WTC11 (cell line): ENCODE measurements at places on chromosomes 2 and 18.
A peak's percentile ranks its signal among the peaks of the same experiment; 100 is the strongest.

- DNase-seq, result no peak
These were observed 17.2 kb upstream of the ATG16L1 start for GRCh38 chr2:233234264-233234663.

GRCh38 chr2:34096562-34097171, 497.6 kb upstream of the FAM98A start:
- DNase-seq, result peak; percentile 58

DNA sequence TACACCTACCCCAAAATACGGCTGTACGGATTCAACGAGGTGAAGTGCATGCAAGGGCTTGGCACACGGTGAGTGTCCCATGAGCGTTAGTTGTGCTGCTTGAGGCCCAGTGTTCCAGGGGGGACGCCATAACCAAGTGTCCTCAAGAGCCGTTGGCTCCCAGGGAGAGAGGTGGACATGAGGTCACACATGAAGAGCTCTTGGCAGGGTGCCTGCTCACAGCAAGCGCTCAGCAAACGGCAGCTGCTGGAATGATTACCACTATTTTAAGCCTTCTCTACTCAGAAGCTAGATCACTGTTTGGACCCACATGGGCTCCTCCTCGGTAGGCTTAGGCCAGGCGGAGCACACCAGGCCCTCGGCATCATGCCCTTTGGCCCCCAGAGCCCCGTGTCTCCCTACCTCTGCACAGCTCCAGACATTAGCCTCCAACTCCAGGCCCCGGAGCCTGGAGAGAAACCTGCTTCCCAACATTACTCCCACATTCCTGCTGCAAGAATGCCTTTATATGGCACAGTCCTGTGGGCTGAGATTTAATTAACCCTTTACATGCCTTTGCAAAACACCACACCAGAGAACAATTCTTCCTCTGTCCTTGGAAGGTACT, 68.4 kb upstream of the PPP1CB start:
- DNase-seq, result no peak

DNA sequence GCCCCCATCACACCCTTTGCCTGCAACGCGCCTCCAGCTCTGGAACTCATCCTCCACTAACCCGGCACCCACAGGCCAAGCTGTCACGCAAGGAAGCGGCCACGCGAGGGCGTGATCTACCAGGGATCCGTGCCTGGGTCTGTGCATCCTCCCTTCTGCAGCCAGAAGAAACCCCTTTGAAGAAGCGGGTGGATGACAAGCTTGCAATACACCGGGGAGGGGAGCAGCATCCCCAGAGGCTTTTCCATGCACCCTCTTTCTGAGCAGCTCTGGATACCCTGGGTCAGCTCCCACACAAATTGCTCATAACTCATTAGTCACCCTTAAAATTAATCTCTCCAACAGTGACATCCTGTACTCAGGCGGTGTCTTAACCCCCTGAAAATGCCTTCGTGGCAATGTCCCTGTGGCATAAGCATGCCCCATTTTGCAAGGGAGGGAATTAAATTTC, 47.6 kb downstream of the PDCL3 start:
- DNase-seq, result peak; percentile 86

GRCh38 chr2:157367704-157368103, 42.1 kb upstream of the ERMN start:
- DNase-seq, result no peak

DNA sequence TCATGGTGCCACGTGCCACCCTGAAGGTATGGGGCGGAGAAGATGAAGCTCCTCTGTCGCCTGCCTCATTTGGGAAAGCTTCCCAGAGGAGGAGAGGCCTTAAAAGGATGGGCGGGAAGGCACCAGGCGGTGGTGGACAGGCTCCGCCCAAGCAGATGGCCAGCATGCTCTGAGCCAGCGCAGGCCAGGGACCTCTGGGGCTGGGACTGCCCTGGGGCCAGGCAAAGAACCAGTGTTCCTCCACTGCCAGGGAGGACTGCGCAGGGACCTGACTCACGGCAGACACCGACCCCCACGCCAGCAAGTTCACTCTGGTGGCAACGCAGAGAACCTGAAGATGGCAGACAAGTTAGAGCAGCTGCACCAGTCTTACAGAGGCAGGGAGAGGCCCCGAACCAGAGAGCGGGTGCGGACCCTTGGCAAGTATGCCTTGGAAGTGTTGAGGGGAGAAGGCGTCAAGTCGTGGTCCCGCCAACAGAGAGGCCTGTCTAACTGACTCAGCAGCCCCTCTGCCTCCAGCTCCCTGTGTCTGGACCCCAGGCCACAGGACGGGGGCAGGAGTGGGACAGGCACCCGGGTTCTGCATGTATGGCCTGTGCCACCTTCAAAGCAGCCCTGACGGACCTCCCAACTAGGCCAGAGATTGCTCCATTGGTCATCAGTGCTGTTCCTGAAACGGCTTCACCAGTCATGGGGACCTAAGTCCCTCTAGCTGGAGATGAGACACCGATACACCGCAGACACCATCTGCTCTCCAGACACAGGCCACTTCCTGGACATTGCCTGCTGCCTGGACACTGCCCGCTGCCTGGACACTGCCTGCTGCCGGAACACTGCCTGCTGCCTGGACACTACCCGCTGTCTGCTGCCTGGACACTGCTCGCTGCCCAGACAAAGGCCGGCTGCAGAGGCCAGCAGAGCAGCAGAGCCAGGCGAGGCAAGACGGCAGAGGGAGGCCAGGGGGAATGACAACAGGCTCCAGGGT, 124.7 kb downstream of the HDAC4 start:
- DNase-seq, result no peak

GRCh38 chr2:26848336-26849055, 564 bp downstream of the DPYSL5 start:
- DNase-seq, result no peak

GRCh38 chr2:70743677-70744076, 24.3 kb downstream of the ADD2 start:
- no peak for DNase-seq

GRCh38 chr2:206231669-206232286, 42.7 kb upstream of the ZDBF2 start:
- no peak for DNase-seq

- no peak for DNase-seq
These were observed 95.6 kb upstream of the CTDP1 start for GRCh38 chr18:79583984-79584401.

GRCh38 chr2:181005809-181006208, 25.4 kb downstream of the UBE2E3 start:
- no peak for DNase-seq

GRCh38 chr2:191851158-191851557, 4.3 kb upstream of the CAVIN2 start:
- no peak for DNase-seq

DNA sequence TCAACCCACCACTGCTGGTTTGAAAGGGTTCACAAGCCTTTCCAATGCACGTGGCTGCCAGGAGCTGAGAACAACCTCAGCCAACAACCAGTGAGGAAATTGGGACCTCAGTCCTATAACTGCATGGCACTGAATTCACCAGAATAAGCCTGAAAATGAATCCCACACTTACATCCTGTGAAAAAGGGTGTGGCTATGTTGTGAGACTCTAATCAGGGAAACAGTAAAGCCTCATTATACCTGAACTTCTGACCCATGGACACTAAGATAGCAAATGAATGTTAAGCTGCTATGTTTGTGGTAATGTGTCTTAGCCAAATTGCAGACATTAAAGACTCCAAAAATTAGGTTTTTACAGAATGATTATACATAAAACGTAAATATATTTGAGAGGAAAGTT, 515.8 kb downstream of the IRS1 start:
- no peak for DNase-seq

GRCh38 chr2:241437179-241437578, 71.2 kb downstream of the STK25 start:
- no peak for DNase-seq

GRCh38 chr2:235112365-235112764, 160.5 kb downstream of the SH3BP4 start:
- no peak for DNase-seq

DNA sequence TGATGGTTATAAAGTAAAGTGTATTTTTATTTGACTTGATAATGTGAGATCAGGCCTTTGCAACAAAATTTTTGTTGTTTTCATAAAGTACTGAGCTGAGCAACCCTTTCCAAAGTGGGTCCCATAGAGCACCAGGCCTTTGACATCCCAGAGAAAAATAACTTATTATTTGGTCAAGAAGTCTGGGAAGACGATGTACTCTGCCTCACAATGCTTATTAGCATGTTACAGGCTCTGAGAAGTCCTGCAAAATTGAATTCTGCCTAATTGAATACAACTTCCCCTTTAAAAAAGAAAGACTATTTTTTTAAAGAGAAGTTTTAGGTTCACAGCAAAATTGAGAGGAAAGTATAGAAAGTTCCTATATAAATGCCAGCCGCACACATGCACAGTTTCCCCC, 151.5 kb upstream of the TCF4 start:
- DNase-seq, result no peak

DNA sequence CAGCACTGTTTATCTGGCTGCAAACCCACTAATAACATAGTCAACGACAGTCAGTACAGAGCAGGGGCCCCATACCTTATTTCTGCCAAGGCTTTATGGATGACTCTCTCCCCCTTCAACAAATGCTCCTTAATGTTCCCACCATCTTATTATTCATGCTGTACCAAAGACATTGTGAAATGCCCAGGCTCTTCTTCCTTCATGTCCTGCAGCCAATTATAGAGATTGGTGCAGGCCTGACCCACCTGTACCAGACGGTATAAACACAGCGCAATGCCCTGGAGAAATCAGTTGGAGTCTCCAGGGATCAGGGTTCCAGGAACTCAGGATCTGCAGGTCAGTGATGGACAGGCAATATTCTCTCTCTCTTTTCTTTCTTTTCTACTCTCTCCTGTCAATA, at the start of gene IL1F10:
TSS of gene IL1F10 (plus strand) at position 290 of the 400 bp plus-strand sequence. CDS start 4,769 bp downstream, outside the sequence.
- no peak for DNase-seq

GRCh38 chr2:96430394-96430988, 74.7 kb downstream of the NEURL3 start:
- DNase-seq, result no peak

GRCh38 chr2:236551471-236552211, 18.0 kb upstream of the ACKR3 start:
- DNase-seq, result no peak

DNA sequence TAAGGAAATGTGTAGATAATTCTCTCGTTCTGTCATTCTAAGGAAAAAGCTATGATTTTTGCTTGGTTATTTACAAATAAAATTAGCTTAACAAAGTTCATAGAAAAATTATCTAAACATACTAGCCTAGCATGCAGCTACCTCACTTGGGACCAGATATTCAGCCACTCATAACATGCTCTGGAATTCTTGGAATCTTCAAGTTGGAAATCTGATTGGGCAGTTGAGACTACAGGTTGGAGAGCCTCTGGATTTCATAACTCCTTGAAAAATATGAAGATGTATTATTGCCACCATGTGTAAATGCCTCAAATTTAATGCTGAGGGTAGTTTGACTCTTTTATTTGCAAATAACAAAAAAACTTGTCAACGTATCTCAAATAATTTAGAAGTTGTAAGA, 132.2 kb upstream of the GULP1 start:
- DNase-seq, result no peak

GRCh38 chr2:135151615-135152014, 99.5 kb downstream of the RAB3GAP1 start:
- no peak for DNase-seq

- DNase-seq, result no peak
These were observed 50.9 kb downstream of the MARCO start for GRCh38 chr2:118992740-118993391.

DNA sequence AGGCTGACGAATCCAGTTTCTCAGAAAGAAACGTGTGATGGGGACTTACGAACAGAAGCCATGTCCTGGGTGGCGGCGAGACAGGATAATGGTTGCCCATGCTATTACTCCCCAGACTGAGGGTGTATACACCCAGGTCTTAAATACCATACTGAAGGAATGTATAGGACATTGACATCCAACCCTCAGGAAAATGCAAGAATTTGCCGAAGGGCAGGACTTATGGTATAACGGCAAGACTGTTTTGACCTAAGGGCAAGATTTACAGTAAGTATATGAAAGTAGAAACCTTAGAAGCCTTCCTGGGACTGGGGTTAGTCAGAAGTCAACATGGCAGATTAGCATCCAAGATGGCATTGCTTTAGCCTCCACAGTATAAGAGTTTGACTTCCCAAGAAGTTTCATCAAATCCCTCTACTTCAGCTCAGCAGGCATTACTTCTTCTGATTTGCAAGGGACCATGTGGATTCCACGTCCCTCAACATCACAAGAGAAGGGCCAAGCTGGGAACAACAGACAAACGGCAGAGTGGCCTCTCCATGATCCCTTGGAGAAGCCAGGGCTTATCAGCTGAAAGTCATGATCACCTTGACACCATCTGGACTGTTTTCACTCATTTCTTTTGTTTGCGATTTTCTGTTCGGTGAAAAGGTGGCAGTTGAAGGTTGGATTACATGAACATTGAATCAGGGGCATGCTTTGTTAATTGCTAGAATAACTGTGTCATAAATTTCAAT, 21.1 kb downstream of the ST3GAL5 start:
- no peak for DNase-seq

GRCh38 chr2:39504790-39505335, 67.8 kb upstream of the MAP4K3 start:
- no peak for DNase-seq

DNA sequence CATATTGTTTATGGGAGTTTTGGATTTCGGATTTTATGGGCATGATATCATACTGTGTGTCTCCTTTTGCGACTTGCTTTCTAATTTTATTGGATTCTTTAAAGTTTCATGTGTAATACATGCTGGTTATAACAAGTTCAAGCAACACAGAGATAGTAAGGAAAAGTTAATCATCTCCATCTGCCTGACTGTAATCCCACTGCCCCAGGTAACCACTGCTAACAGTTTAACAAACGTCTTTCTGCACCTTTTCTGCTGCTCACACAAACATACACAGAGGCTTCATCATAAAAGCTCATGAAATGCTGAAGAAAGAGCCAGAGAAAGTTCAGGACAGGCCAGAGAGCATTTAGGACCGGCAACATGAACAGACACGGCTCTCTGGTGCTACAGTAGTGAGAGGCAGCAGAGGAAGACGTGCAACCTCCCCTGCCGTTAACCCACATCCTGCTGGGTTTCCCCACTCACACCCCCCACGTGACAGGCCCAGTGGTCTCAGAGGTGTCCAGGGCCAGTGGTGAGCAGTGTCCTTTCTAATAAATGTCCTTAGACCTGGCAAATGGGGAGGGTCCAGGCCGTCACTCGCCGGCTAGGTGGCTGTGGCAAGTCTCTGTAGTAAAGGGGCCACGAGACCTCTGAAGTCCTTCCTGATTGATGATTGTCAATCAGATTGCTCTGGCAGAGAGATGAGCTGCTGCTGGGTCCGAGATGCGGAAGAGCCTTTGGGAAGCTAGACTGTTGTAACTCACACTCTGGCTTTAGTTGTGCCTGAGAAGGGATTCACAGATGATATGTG, 43.0 kb upstream of the SLC1A4 start:
- no peak for DNase-seq

- no peak for DNase-seq
These were observed 126.3 kb downstream of the SCG2 start for GRCh38 chr2:223475901-223476300.

GRCh38 chr2:67896476-67896875, 166.3 kb downstream of the C1D start:
- no peak for DNase-seq

- DNase-seq, result no peak
These were observed 31.8 kb downstream of the SERPINB5 start for GRCh38 chr18:63508596-63508995.

- DNase-seq, result no peak
These were observed 851.1 kb downstream of the SLC4A3 start for GRCh38 chr2:220478305-220479058.
